Thoracic aorta (tissue), 2 donors: ENCODE measurements at places on chromosomes 11 and 22. TPM values are rescaled to one million over a fixed set of nuclear protein-coding genes. Genes with fewer than 3 reads are reported as not detected.
A peak's percentile ranks its signal among the peaks of the same experiment; 100 is the strongest.

The DDI1 gene
- total RNA-seq, result not detected

DNA sequence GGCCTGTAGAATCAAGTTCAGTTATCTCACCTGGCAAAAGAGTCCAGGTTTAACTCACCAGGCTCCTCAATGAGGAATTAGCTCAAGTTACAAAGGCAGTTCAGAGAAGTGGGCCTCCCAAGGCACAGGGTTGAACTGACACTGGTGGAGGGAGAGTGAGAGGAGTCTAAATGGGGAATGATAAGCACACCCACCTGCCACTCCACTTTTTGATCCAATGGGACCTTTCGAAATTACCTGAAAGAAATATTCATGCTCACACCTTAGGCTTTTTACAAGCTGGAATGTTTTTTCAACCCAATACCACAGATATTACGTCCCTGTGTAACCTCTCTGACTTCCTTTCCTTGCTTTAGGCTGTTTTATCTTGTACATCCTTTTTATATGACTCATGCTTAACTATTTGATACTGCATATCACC is 642.7 kb upstream of the TENM4 start:
- H3K27me3 ChIP-seq, result no peaks in the 10 kb centered on the region
- H3K27ac ChIP-seq, result no peak overlapping the region
- no peak for DNase-seq
- no peak overlapping the region for H3K4me3 ChIP-seq
- H3K36me3 ChIP-seq, result no peaks in the 10 kb centered on the region

DNA sequence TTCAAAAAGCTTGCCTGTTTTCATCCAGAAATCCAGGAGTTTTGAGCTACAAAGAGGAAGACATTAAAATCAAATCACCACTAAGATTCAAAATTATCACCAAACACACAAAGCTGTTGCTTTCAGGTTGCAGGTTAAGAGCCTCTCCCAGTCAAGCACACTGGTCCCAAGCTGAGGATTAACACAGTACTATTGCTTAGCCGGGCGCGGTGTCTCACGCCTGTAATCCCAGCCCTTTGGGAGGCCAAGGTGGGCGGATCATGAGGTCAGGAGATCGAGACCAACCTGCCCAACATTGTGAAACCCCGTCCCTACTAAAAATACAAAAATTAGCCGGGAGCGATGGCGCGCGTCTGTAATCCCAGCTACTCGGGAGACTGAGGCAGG is 1165.1 kb downstream of the LRRC4C start:
- peaks cover 33% of the 10 kb centered on the region for H3K4me1 ChIP-seq
- H3K27ac ChIP-seq, result no peak overlapping the region
- H3K27me3 ChIP-seq, result peaks cover 4% of the 10 kb centered on the region
- H3K36me3 ChIP-seq, result no peaks in the 10 kb centered on the region

- H3K4me3 ChIP-seq, result no peak within 1 kb of the TSS
- H3K4me1 ChIP-seq, result no peaks in the 10 kb centered on the region
- DNase-seq, result no peak
- H3K27ac ChIP-seq, result no peak within 1 kb of the TSS
- no peaks in the 10 kb centered on the region for H3K36me3 ChIP-seq
Measured at GRCh38 chr11:55826919-55827318, at the start of gene OR5L2. Gene OR5L2, plus strand, starts transcription at chr11:55827219. Its CDS starts 0 bp downstream, at chr11:55827219.

- H3K4me3 ChIP-seq, result no peak overlapping the region
- no peaks in the 10 kb centered on the region for H3K27me3 ChIP-seq
- H3K36me3 ChIP-seq, result no peaks in the 10 kb centered on the region
- no peak overlapping the region for H3K27ac ChIP-seq
- peaks cover 8% of the 10 kb centered on the region for H3K4me1 ChIP-seq
Measured at GRCh38 chr11:126434950-126435335, 79.5 kb downstream of the ST3GAL4 start.

The PANX2 gene
- 4.1 TPM for total RNA-seq

GRCh38 chr22:19576460-19577421 is 52.5 kb upstream of the CLDN5 start:
- no peaks in the 10 kb centered on the region for H3K4me1 ChIP-seq
- DNase-seq, result no peak
- no peak overlapping the region for H3K4me3 ChIP-seq
- no peaks in the 10 kb centered on the region for H3K36me3 ChIP-seq
- H3K27me3 ChIP-seq, result no peaks in the 10 kb centered on the region

GRCh38 chr11:105181521-105181920 is 42.0 kb upstream of the CARD18 start:
- H3K27me3 ChIP-seq, result no peaks in the 10 kb centered on the region
- H3K4me3 ChIP-seq, result no peak overlapping the region
- H3K36me3 ChIP-seq, result no peaks in the 10 kb centered on the region
- no peaks in the 10 kb centered on the region for H3K4me1 ChIP-seq
- DNase-seq, result no peak

DNA sequence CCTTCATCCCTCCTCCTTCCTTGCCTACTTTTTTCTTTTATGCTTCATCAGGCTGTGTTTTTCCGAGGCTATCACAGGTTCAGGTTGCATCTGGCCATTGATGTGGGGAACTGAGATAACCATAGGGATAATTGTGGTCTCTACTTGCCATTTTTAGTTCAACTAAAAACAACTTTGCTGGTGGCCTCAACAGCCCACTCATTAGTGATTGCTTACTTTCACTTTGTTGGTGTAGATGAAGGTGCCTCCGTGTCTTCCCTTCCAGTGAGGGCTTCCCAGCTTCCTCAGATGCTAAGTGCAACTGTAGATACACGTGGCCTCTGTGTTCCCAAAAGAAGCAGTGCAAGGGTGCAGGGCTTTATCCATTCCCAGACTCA is 35.0 kb downstream of the KCNJ1 start:
- H3K27me3 ChIP-seq, result no peaks in the 10 kb centered on the region
- no peak overlapping the region for H3K27ac ChIP-seq
- H3K4me1 ChIP-seq, result peaks cover 10% of the 10 kb centered on the region
- no peaks in the 10 kb centered on the region for H3K36me3 ChIP-seq

DNA sequence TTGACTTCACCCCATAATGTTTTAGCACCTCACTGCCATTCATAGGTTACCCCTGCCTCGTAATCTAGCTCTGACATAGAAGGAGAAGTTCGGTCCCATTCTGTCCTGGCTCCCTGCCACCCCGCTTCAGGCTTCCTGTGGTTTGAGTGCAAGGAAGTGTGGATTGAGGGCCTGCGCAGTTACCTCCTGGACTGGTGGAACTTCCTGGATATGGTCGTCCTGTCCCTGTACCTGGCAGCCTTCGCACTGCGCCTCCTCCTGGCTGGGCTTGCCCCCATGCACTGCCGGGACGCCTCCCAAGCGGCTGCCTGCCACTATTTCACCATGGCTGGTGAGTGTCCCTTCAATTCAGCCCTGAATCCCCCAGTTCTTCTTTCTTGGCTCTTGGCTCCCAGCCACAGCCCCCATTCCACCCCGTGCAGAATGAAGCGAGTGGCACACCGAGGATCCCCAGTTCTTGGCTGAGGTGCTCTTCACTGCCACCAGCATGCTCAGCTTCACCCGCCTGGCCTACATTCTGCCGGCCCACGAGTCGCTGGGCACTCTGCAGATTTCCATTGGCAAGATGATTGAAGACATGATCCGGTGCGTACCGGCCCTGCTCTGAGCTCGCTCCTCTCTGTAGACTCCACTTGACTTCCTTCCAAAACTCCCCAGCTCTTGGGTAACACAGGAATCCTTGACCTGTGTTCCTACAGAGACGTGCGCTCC is 15.4 kb downstream of the ART5 start:
- H3K36me3 ChIP-seq, result no peaks in the 10 kb centered on the region
- peak overlapping the region; percentile 32 for H3K4me3 ChIP-seq
- no peaks in the 10 kb centered on the region for H3K4me1 ChIP-seq
- H3K27ac ChIP-seq, result no peak overlapping the region

DNA sequence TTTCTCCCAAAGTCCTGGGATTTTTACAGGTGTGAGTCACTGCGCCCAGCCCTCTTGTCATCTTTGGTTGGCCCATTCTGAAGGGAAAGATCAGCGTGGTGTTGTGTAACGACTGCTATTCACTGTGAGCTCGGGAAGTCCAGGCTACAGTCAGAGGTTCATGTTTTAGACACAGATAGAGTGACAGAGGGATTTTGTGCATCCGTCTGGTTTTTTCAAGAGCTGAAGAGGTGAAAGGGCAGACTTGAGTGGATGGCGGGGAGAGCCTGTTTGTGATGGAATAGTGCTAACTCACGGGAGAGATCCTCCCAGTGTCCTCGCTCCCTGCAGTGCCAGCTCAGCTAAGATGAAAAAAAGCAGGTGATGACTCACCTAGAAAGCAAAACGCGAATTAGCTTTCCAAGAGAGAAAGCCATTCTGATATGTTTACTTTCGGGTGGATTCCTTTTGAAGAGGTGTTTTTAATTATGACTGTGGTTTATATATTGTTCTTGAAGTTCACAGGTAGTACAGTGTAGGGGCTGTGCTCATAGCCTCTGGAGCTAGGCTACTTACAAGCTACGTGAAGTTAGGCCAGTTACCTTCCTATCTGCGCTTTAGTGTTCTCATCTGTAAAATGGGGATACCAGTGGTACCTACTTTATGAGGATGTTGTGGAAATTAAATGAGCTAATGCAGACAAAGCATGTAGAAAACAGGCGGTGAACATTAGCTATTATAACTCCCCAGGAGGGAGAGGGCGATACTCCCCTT is 67.2 kb downstream of the C11orf91 start:
- H3K4me3 ChIP-seq, result no peak overlapping the region
- DNase-seq, result no peak
- no peaks in the 10 kb centered on the region for H3K36me3 ChIP-seq
- H3K27me3 ChIP-seq, result no peaks in the 10 kb centered on the region
- no peaks in the 10 kb centered on the region for H3K4me1 ChIP-seq

- H3K36me3 ChIP-seq, result no peaks in the 10 kb centered on the region
- H3K27me3 ChIP-seq, result no peaks in the 10 kb centered on the region
- peaks cover 56% of the 10 kb centered on the region for H3K4me1 ChIP-seq
- DNase-seq, result no peak
Measured at GRCh38 chr11:58576887-58577471, 1.3 kb upstream of the LPXN start.

The MMP8 gene
- not detected for total RNA-seq

DNA sequence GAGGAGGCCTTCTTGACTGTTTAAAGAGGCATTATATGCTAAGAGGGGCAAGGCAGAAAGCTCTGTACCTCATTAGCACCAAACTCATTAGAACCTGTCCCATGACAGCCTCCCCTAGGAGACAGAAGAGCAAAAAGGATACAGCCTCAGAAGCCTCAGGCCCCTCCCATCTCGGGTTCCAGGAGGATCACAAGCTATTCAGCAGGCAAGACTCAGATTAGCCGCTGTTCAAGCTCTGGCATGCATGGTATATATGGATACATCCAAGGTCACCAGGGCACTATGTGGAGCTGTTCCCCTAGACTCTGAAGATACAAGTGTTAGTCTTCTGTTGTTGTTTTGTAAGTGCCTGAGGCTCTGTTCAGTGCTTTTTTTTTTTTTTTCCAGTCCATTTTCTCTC is 32.1 kb downstream of the ATXN10 start:
- no peak overlapping the region for H3K27ac ChIP-seq
- H3K36me3 ChIP-seq, result peaks cover 4% of the 10 kb centered on the region
- no peaks in the 10 kb centered on the region for H3K4me1 ChIP-seq
- H3K4me3 ChIP-seq, result no peak overlapping the region
- H3K27me3 ChIP-seq, result no peaks in the 10 kb centered on the region
- no peak for DNase-seq

DNA sequence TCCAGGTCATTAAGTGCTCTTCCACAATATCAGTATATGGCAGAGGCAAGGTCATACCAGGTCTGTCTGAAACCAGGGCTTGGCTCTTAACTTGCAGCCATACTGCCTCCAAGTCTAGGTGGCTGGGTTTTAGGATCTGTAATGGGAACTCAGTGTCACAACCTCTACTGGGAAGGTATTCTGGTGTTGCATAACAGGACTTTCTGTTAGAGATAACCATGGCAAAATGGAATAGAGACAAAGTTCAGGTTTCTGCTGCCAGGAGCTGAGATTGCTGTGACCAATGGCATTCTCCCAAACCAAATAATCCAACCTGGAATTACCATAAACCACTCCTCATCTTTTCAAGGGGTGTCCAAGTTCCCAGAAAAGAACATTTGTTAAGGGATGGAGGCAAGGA is 6.8 kb upstream of the SAA1 start:
- no peak overlapping the region for H3K4me3 ChIP-seq
- no peak overlapping the region for H3K27ac ChIP-seq
- no peak for DNase-seq
- H3K36me3 ChIP-seq, result no peaks in the 10 kb centered on the region
- H3K4me1 ChIP-seq, result no peaks in the 10 kb centered on the region

- no peak overlapping the region for H3K27ac ChIP-seq
- no peaks in the 10 kb centered on the region for H3K36me3 ChIP-seq
- no peak for DNase-seq
- H3K27me3 ChIP-seq, result peaks cover 15% of the 10 kb centered on the region
Measured at GRCh38 chr11:69700278-69701140, 3.3 kb downstream of the FGF19 start.

DNA sequence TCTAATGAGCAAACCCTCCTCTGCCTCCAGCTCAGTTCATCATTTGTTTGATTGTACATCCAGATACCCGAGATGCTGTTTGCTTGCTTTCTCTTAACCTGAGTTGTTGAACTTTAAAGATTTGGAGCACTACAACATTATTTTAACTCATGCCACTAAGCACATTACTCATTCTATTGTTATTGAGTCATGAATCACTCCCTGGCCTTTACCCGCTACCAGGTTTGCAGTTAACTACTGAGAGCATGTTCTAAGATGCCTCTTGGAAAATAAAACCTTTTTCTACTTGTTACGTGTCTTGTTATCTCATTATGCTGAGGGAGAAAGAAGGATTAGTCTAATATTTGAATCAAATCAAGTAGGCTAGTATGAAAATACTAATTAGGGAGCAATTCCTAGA is 720.6 kb upstream of the ANO5 start:
- H3K36me3 ChIP-seq, result no peaks in the 10 kb centered on the region
- no peaks in the 10 kb centered on the region for H3K4me1 ChIP-seq
- no peak overlapping the region for H3K27ac ChIP-seq
- H3K27me3 ChIP-seq, result no peaks in the 10 kb centered on the region
- no peak overlapping the region for H3K4me3 ChIP-seq

- no peak overlapping the region for H3K27ac ChIP-seq
- H3K4me3 ChIP-seq, result no peak overlapping the region
- no peaks in the 10 kb centered on the region for H3K4me1 ChIP-seq
- H3K27me3 ChIP-seq, result no peaks in the 10 kb centered on the region
Measured at GRCh38 chr11:101010899-101011298, 118.7 kb downstream of the PGR start.

The APOBEC3H gene
- not detected for total RNA-seq

The DYNC2H1 gene
- 7.3 TPM for total RNA-seq

DNA sequence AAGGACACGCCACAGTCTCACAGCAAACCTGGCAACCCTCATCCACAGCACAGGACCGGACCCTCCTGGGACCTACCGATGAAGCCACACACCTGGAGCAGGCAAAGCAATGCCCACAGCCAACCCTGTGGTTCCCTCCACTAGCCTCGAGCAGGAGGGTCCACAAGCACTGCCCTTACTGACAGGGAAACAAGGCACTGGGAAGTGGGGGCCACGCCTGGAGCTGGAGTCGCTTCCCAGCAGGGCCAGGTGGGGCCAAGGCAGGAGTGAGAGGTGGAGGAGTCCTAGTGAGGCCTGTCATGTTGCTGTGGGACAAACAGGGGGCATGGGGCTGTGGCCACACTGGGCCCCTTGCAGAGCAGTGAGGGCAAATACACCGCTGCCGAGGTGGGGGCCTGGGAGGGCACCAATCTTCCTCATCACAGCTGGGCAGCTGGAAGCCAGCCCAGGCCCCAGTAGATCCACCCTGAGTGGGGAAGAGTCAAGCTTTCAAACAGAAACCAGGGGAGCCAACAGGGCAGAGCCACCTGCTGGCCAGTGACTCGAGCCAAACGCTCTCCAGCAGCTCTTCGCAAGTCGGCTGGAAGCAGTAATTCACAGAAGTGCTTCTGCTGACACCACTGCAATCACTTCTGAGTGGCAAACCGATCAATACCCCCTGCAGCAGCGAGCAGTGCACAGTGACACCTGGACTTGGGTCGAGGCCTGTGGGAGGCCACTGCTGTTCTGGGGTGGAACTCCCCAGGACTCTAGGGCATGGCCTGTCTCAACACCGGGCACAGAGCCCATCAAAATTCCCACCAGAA is 13.7 kb downstream of the SULT4A1 start:
- no peaks in the 10 kb centered on the region for H3K27me3 ChIP-seq
- no peak overlapping the region for H3K27ac ChIP-seq
- no peak for DNase-seq
- no peaks in the 10 kb centered on the region for H3K36me3 ChIP-seq
